ENCODE measurements at places on chromosomes 1 and 21.

GRCh38 chr1:201215531-201216357, 25.1 kb downstream of the IGFN1 start:
- DNase-seq: no peak

DNA sequence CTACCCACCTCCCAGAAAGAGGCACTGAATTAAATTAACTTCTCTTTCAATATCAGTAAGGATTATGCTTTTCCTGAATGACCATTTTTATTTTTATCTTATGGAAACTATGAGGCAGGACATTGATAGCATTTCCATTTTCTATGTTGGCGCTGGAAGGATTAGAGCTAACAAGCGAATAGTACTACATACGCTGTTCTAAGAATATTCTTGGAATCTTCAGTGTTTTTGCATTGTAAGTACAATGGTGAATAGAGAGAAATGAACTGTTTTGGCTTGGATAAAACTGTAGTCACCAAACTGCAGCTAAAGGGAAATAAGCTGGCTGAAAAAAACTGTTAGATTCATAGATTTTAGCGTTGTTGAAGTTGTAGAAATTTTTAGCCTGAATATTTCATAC, 779.0 kb upstream of the ADGRL4 start:
- DNase-seq: no peak

DNA sequence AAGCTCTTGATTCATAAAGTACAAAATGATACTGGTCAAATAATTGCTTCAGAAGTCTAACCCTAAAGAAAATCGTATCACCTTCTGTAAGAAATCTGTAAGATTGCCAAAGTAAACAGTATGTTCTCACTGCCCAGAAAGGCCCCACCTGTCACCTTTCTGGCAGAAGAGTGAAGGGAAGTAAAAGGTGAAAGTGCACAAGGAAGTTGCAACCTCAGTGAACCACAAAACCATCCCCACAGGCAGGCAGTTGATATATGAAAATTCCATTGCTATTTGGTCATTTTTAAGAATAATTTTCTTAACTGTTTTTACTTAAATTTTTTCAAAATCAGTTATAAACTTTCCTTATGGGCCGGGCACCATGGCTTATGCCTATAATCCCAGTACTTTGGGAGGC, 48.5 kb upstream of the FBXO28 start:
- DNase-seq: no peak

DNA sequence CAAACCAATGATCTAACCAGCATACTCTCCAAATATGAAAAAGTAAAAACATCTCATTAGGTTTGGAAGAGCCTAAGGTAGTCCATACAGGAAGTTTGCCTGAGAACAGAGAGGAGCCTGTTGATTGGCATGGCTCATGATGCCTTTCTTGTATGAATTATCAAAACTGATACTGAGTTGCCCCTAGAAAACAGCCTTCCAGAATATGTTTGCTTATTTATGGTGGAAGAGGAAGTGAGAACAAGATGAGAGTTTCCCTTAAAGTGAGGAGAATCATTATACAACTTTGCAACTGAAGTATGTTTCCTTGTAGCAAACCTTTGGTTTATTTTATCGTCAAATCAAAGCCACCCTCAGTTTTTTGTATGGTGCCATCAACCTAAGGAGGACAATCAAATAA, 23.8 kb upstream of the KIAA1614 start:
- no peak for DNase-seq

- no peak for DNase-seq
Observed at GRCh38 chr1:185468626-185469025, 151.6 kb upstream of the IVNS1ABP start.

DNA sequence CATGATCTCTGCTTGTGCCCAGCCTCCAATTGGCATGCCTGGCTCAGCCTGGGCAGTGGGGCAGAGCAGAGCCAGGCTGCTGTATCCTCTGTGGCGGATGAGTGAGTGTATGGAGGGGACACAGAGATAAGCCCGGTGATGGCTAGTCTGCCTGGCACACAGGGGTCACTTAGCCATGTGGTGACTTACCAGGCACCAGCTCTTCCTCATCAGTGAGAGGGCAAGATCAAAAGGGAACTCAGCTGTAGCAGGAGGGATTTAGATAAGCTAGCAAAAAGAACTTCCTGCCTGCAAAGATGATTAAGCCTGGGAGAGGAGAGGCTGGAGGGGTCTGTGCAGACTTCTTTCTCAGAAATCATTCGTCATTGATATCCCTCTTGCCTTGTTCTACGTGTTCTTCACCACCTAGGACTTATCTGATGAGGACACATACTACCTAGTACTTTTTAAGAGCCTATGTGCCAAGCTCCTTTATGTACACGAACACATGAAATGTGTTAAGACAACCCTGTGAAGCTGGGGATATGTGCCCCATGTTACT, 7.9 kb downstream of the KIF21B start:
- no peak for DNase-seq

DNA sequence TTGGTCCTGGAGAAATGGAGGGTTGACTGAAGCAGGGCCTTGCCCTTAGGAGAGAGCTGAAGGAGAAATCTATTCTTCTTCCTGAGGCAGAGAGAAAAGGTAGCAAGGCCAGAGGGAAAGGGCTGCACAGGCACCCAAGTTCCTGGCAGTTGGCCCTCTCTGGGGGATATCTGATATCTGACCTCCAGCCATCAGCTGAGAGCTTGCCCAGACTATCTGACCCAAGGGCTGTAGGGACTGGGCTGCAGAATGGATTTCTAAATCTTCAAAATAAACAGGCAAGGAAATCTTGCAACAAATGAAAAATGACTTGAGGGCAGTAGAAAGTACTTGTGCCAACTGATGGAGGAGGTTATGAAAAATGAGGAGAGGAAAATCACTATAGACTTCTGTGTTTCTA, 498 bp upstream of the CLCA2 start:
- DNase-seq: no peak

DNA sequence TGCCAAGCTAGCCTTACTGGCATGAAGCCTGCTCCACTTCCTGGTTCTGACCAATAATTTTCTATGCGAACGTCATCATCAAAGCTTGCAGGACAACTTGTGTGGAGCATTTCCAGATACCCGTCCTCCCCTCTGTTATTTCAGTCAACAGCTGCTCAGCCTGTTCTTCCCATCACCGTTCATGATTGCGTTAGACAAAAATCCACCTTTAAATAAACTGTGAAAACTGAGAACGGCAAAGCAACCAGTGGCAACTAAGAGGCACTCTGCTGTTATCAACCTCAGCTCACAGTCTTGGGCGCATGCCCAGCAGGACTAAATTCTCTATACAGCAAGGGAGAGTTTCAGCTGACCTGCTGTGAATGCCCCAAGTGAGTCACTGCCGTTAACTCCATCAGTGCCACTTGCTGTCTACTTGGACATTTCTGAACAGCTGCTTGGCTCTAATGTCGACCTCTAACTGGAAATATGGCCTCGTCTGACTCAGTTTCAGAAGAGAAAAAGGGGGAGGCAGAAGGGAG, 207.4 kb upstream of the RUNX1 start:
- DNase-seq: no peak

- no peak for DNase-seq
Observed at GRCh38 chr1:113765306-113766230, 6.3 kb upstream of the PHTF1 start.

- no peak for DNase-seq
Observed at GRCh38 chr1:238370599-238370998, 479.9 kb upstream of the ZP4 start.

DNA sequence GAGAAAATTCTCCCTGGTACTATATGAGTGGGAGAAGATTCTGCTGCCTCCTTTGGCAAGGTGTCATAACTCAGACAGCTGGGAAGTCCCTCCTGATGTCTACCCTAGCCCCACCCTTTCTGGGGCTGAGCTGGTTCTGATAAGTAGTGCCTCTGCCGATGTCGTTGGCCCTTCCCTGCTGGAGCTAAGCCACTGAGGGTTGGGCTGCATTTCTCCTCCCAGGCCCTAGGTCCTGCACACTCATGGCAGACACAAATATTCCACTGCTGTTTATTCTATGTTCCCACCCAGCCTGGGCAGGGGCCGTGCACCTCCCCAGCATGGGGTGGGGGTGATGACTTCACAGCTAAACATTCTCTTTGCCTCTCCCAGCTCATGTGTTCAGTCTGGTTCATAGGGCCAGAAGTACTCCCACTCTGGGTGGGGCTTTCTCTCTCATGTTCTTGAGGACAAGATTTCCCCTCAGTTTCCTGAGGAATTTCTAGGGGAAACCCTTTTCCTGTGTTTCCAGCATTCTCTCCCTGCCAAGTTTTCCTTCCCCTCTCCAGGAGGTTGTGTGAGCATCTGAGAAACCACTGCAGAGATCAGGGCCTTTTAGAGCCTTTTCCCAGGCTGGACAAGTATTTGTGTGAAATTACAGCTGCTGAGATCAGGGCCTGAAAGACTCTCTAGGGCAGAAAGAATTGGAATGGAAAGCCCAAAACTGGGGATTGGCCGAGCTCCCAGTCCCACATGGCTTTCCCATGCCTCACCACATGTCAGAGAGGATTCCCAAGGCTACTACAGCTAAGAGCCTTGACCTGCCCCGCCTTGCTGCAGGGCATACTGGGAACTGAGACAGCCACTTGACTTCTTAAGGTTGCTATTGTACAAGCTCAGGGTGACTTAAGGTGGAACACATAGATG, 66.2 kb downstream of the ATP2B4 start:
- DNase-seq: no peak

DNA sequence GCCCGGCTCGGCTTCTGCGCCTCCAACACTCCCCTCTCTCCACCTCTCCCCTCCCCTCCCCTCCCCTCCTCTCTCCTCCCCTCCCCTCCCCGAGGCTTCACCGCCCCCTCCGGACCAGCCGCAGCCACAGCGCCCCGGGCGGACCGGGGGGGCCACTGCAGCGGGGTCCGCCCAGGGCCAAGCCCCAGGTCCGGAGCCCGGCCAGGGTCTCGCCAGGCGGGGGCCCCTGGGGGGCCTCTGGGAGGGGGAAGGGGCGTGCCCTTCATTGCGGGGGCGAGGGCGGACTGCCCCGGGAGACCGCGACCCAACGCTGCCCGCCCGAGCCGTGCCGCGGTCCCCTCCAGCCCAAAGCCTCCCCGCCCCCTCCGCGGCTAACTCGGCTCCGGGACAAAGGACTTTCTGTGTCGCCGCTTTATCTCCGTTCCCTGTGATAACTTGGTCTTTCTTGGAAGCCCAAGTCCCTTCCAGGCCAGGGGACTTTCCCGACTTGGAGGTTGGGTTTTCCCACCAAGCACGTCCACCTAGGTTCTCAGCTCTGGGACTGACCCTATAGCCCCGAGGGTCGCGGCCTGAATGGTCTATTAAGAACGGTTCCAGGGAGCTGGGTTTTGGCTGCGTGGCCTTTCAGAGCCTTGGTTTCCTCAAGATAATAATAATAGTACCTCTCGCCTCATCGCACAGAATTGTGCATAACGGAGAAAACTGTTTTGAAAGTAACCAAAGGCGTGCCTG, at the start of gene UBQLN4:
Gene UBQLN4, minus strand, starts transcription at position 31 of the 732 bp plus-strand sequence. CDS start 97 bp downstream, outside the sequence.
- peak; percentile 84 for DNase-seq

GRCh38 chr21:20789729-20790500, 208.3 kb upstream of the NCAM2 start:
- no peak for DNase-seq

DNA sequence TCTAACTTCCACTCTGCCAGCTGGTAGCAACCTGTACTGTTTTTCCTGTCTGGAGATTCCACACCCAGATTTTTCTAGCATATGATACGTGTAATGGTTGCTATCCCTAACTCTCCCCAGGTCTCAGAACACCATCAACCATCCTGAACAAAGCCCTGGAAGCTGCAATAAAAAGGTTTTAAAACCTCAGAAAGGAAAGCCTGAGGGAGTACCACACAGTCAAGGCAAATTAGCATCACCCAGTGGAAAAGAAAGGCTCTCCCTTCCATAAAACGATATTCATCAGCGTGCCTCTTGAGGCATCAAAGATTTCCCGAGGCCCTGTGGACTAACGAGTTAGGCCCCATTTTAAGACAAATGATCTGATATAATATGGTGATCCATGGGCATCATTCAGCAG, 421.0 kb downstream of the ADGRL2 start:
- no peak for DNase-seq

DNA sequence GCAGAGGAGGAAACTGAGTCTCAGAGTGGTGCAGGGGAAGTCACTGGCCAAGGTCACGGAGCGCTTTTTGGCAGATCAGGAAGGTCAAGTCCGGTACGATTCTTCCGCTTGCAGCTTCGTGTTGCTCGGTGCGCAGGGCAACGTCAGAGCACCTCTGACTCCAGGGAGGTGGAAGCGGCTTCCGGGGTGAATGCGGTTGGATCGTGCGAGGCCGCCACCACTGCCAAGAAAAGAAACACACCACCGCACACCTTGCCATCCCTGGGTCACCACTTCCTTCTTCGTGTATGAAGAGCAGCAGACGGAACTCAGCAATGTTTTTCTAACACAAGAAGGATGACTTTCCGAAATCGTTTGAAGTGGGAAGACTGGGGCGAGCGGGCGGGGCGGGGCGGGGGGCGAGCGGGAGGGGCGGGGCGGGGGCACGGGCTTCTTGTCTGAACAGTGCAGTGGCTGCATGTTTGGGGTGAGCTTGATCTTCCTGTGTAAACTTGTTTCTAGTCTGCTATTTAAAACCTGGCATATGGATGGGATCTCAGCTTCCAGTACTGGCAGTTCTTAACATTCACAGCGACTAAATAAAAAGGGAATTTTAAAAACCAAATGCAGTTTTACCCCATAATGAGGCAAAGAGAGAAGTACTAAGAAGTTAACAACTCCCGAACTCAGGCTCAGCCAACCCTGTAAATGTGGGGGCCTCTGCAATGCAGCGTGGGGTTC, 300.0 kb downstream of the RRAGC start:
- DNase-seq: peak; percentile 67

GRCh38 chr1:66207484-66207883, 326.5 kb upstream of the SGIP1 start:
- no peak for DNase-seq

- DNase-seq: no peak
Observed at GRCh38 chr1:10185759-10186158, 24.6 kb upstream of the KIF1B start.

- no peak for DNase-seq
Observed at GRCh38 chr1:95957748-95958147, 723.7 kb downstream of the RWDD3 start.

DNA sequence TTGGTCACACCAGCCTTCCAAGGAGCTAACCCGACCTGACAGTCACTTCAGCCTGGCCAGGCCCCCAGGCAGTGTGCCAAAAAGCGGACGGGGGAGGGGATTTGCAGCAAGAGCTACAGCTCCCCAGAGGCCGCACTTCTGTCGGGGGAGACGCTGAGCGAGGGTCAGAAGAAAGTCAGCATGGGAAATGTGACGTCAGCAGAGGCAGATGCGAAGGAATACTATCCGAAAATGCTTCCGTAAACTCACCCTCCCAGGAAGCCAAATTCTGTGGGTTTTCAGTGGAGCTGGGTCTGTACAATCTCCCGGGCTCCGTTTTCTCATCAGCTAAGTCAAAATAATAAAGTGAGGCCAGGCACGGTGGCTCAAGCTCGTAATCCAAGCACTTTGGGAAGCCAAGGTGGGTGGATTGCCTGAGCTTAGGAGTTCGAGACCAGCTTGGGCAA, 28.5 kb upstream of the ECE1 start:
- DNase-seq: no peak

DNA sequence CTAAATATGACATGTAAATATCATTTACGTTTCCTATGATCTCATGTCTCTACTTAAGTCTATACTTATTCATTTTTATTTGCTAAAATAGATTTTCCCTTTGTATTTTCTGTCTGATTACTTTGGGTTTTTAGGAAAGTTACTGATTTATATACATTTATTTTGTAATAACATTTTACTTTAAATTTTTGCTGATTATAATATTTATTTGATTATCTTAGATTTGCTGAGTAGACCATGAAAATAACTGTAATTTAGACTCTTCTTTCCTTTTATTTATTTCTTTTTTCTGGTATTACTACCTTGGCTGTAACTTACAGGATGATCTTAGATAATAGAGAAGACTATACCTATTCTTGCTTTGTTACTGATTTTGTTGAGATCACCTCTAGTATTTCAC, 159.9 kb upstream of the POGK start:
- DNase-seq: no peak

- DNase-seq: no peak
Observed at GRCh38 chr1:2617971-2618470, 14.8 kb downstream of the MMEL1 start.

Measured in activated CD4-positive, alpha-beta T cell treated with anti-CD3 and anti-CD28 coated beads for 4 hours (primary cell).